Smooth muscle cell of the pulmonary artery (primary cell): ENCODE measurements at places on chromosomes 5 and 9. TPM values are rescaled to one million over a fixed set of nuclear protein-coding genes. Genes with fewer than 3 reads are reported as not detected.

ALDH1A1 gene
- total RNA-seq: 2.8 and 14.7 TPM in 2 replicates

MYMK gene
- total RNA-seq: not detected in 2 replicates

NTRK2 gene
- 1.0 and 18.4 TPM in 2 replicates for total RNA-seq

TCERG1 gene
- 24.0 and 24.4 TPM in 2 replicates for total RNA-seq

TPPP gene
- total RNA-seq: 0.33 and 0.43 TPM in 2 replicates

GABRA6 gene
- total RNA-seq: not detected in 2 replicates

ECSCR gene
- total RNA-seq: 2.2 and 4.4 TPM in 2 replicates

PCDHGB7 gene
- 13.8 and 14.7 TPM in 2 replicates for total RNA-seq

OLFML2A gene
- total RNA-seq: 1.3 and 1.6 TPM in 2 replicates

SKP1 gene
- 377 and 406 TPM in 2 replicates for total RNA-seq

TAF11L10 gene
- not detected in 2 replicates for total RNA-seq

F2RL1 gene
- 39.7 and 121 TPM in 2 replicates for total RNA-seq

TMEM232 gene
- total RNA-seq: 0.79 and 3.3 TPM in 2 replicates

ROPN1L gene
- total RNA-seq: 0.33 and 0.36 TPM in 2 replicates

PTGER4 gene
- 15.0 and 25.0 TPM in 2 replicates for total RNA-seq

FABP6 gene
- not detected in 2 replicates for total RNA-seq

PCDHGB3 gene
- 7.8 and 8.1 TPM in 2 replicates for total RNA-seq

RANBP6 gene
- total RNA-seq: 21.0 and 29.5 TPM in 2 replicates

ARID3C gene
- total RNA-seq: 0.13 and 0.36 TPM in 2 replicates
